Stimulated activated CD4-positive, alpha-beta T cell treated with anti-CD3 and anti-CD28 coated beads, Interleukin-1b, Interleukin-23, amount 100 ng/mL, for 1 hour (primary cell): ENCODE measurements at places on chromosomes 3 and 15.

GRCh38 chr15:72342385-72342784, 22.4 kb upstream of the CELF6 start:
- DNase-seq: no peak

- no peak for DNase-seq
These were observed 119.2 kb upstream of the ZBED2 start for GRCh38 chr3:111714305-111714704.

DNA sequence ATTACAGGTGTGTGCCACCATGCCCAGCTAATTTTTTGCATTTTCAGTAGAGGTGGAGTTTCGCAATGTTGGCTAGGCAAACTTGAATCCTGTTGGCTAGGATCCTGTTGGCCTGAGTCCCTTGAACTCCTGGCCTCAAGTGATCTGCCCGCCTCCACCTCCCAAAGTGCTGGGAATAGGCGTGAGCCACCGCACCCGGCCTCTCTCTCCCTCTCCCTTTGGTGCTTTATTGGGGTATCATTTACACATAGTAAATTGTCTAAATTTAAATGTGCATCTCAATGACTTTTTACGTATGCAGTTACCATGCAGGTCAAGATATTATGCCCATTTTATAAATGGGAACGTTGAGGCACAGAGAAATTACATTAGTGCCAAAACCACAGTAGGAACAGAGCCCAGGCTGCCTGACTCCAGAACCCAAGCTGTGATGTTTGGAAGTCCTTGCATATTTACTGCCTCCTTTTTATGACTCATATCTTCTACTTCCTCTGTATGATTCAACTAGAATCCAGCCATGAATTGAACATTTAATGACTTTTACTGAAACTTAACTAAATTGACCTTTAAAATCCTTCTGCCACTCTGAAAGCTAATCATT, 34.0 kb upstream of the RPP14 start:
- DNase-seq: no peak

DNA sequence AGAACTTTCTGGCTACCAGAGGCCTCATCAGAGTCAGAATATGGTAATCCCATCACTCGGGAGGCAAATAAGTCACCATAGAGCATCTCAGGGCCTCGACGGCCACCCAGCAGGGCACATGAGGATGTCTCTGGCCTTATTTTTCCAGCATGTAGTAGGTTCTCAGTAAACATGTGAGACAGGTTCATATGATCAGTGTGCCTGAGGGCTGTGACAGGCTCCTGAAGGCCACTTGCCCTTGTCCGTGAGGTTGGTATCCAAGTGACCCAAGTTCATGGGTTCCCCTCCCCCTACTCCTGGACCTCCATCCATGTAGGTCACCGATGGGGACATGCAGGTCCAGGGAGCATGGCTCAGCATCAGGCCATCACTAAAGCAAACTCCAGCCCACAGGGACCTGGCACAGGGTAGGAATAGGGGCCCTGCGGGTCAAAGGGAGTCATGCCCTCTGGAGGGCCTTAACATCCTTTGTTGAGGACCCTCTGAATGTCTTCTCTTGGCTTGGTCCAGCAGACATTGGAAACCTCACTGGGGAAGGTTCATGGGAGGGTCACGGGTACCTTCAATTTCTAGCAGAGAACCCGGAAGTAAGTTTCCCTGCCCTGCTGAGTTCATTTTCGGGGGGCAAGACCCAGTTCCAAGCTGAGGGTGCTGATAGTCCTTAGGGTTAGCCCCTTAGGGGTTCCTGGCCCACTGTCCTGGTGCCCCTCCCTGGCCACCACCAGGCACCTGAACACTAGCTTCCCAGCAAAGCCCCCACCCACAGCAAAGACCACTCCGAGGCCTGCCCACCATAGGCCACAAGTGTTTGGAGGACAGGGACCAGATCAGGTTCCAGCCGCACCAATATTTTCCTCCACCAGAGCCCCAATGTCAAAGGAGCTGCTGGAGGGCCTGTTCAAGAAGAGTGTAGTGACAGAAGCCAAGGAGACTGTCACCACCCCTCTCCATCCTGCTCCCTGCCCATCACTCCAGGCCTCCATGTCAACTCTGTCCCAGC, 61.1 kb downstream of the ZNF445 start:
- DNase-seq: no peak

- DNase-seq: no peak
These were observed at the start of gene SOX14 for GRCh38 chr3:137764001-137764433. SOX14 (plus strand) TSS chr3:137764315; CDS start chr3:137764785, 470 bp downstream.

- DNase-seq: no peak
These were observed 447.7 kb downstream of the FGF12 start for GRCh38 chr3:192279664-192280063.

DNA sequence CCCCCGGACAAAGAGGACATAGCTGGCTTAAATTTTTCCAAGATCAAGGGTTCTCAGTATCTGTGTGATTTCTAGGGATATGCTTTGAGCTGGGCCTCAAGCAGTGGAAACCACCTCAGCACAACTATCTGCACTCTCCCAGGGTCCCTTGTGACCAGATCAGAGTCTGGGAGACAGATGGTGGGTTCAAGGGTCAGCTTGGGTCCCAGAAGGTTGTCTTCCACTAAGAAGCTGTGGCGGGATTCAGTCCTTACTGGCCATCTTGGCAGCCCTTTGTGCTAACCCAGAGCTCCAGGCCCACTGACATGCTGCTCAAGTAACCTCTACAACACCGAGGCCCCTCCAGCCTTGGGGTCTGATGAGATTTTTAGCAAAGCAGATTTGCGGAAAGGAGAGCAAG, 2.7 kb downstream of the INSYN1 start:
- DNase-seq: no peak

DNA sequence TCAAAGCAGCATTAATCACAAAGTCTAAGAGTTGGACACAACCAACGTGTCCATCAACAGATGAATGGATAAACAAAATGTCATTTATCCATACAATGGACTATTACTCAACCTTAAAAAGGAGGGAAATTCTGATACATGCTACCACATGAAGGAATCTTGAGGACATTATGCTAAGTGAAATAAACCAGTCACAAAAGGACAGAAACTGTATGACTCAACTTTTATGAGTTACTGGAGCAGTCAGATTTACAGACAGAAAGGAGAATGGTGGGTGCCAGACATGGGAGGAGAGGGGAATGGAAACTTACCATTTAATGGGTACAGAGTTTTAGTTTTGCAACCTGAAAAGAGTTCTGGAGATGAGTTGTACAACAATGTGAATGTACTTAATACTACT, 43.0 kb upstream of the SEC13 start:
- DNase-seq: no peak

- DNase-seq: no peak
These were observed 991.8 kb downstream of the GBE1 start for GRCh38 chr3:80769683-80770082.

DNA sequence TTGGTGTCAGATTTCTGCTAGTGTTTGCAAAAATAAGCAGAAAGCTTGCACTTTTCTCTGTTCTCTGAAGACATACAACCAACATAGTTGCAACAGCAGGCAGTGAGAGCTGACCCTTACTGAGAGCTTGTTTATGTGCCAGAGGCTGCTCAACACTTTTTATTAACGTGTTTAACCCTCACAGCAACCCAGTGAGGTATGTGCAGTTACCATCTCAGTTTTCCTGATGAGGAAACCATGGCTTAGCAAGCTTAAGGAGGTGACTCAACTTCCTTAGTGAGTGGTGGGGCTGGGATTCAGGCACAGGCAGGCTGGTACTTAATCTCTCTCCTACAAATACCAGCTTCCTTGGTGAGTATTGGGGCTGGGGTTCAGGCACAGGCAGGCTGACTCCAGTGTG, 158.1 kb upstream of the CTDSPL start:
- no peak for DNase-seq

DNA sequence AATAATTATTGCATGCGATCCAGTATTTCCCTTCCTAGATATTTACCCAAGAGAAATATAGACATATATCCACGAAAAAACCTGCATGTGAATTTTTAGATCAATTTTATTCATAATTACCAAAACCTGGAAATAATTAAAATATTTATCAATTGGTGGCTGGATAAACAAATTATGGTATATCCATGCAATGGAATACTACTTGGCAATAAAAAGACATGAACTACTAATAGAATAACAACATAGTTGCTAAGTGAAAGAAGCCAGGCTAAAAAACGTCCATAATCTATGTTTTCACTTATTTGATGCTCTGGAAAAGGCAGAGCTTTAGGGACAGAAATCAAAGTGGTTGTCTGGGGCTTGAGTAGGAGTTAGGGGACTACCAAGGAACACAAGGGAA, 20.7 kb downstream of the TEX9 start:
- no peak for DNase-seq

GRCh38 chr15:94336817-94337467, 105.6 kb downstream of the MCTP2 start:
- no peak for DNase-seq

- DNase-seq: no peak
These were observed 76.8 kb downstream of the C3orf85 start for GRCh38 chr3:109213321-109213720.

DNA sequence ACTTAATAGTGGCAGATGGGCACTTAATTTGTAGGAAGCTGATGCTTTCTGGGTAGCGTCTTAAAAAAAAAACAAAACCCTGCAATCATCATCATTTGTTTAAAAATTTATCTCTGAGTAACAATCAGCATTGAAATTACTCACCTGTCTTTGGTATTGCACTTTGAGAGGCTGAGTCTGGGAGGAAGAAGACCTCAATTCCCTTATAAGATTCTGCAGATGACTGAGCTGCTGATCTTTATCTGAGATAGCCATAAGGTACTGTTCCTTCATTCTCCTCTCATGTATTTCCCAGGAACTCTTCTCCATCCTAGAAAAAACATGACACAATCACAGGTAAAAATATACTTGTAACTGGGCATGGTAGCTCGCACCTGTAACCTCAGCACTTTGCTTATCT, 16.4 kb upstream of the HCLS1 start:
- DNase-seq: no peak

DNA sequence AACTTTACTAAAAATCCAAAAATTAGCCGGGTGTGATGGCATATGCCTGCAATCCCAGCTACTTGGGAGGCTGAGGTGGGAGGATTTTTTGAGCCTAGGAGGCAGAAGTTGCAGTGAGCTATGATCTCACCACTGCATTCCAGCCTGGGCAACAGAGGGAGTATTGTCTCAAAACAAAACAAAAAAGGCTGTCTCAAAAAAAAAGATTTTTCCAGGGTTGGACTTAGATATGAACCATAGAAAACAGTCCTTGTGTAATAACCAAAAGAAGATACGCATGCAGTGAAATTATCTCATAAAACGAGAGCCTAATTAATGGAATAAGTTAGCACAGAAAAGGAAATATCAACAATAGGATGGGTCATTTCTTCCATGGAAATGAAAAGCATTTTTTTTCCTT, 320.4 kb upstream of the RASGRP1 start:
- DNase-seq: no peak

DNA sequence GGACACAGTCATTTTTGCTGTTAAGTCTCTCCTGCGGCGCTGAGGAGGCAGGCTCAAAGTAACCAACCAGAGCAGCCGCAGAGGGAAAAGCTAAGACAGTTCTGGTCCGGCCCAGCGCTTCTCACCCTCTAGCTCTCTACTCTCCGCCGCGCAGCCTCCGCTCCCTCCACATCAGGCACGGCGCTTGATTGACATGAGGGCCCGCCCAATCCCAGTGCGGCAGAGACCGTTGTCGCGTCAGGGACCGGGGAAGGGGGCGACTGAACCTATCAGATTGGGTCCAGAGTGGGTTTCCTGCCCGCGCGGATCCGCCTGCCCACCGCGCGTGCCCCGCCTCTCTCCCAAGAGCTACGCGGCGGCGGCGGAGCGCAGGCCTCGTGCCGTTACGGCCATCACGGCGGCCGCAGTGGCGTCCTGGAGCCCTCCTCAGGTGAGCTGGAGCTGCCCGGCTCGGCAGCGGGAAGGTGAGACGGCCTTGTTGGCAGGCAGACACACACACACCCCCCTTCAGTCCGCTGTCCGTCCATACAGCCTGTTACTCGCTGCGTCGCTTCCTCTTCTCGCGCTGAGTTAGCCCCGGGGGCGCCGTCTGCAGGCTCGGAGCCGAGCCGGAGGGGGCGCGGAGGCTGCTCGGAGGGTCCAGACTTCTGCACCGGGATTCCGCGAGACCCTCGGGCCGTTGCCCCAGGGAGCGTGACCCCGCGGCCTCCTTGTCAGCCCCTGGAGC, at the start of gene NCK1:
Gene NCK1 (plus strand): TSS at position 319 of the 727 bp plus-strand sequence. CDS start 65,794 bp downstream, outside the sequence.
- peak; percentile 93 for DNase-seq

GRCh38 chr3:50015918-50016317, 72.8 kb upstream of the RBM5 start:
- no peak for DNase-seq
